ENCODE measurements at places on chromosomes 3 and 15. TPM values are rescaled to one million over a fixed set of nuclear protein-coding genes. Genes with fewer than 3 reads are reported as not detected.

DNA sequence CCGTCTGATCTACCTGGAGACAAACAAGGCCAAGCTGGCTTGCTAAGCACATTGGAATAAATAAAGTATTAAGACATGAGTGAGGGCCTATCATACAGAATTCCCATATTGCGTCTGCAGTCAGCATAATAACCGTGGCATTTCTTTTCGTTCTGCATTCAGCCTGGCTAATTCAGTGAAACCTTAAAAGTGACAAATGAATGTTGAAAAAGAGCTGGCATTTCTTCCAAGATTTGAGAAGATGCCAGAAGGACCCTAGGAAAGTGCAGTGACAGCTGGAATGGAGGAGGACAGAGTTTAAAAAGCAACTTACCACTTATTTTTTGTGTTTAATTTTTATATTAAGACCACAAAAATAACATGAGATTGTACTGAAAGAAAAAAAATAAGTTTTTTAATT, 67.1 kb downstream of the SUCLG2 start:
- DNase-seq: no peak

DNA sequence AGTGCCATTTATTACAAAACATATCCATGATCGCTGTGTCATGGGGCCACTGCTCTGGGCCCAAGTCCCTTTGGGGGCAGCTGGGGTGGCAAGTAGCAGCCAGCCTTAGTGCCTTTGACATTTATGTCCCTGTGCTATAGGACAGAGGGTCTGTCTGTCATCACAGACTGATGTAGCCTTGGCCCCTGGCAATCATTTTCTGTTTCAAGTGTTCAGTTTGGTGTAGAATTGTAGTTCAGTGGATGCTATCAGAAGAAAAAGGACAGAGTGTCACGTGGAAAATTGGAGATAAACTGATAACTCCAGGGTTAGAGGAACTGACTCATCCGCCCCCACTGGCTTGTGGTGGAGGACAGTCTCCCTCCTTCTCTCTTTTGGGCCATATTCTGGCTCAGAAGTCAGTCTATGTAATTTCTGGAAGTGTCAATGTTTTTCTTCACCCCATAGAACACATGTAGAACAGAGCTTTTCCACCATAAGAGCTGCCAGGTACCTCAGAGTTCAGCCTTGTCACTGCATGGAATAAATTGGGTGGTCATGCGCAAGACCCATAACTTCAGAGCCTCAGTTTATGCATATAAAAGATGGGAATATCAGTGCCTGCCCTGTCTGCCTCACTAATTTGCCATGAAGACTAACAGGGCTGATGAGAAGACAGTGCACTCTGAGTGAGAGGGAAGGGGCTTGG, 4.5 kb upstream of the MRPS22 start:
- no peak for DNase-seq

Gene MUSTN1
- 8.7 TPM for total RNA-seq

- DNase-seq: no peak
Measured at GRCh38 chr3:142857056-142857455, 31.8 kb downstream of the PCOLCE2 start.

Gene CRABP1
- not detected for total RNA-seq

DNA sequence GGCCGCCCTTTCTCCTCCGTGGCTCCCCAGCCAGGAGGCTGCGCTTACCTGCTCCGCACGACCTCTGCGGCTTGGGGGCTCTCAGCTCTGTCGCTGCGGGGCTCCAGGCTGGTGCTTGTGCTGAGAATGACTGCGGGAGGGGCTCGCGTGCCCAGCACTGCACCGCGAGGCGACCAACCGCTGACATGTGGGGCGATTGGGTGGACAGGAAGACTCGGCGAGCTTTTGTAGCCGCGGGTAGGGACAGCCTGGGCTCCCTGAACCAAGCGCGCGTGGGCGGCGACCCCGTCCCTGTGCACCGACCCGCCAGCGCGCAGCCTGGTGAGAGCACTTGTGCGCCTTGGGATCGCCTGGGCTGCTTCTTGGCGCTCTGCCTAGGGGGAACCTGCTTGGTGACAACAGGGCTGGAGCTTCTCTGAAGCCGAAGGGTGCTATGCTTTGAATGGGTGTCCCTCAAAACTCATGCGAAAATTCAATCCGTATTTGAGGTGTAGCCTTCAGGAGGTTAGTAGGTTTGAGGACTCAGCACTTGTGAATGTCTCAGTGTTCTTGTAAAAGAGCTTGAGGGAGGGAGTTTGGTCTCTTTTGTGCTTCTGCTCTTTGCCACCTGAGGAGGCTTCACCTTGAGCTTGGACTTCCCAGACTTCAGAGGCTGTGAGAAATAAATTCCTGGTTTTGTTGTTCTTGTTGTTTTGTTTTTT, 50.4 kb downstream of the IL12A start:
- no peak for DNase-seq

GRCh38 chr3:117955196-117955595, 1079.5 kb downstream of the IGSF11 start:
- DNase-seq: no peak

Gene MYH15
- total RNA-seq: not detected

DNA sequence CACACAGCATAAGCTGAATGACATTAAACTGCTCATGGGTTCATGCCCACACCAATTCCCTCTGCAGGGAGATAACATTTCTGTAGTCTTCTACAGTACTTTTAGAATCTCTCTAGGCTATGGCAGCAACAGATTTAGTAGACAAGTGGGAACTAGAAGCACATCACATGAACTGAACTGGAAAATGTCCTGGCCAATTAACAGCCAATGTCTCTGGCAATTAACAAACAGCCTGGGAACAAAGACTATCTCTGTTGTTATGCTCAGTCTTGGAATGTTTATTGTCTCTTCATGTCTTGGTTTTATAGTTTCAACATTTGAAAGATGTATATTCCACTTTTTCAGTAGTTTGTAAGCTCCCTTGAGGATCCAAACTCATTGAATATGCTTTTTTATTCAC, 523.2 kb upstream of the NAALADL2 start:
- DNase-seq: no peak

Gene CFAP100
- total RNA-seq: not detected

- no peak for DNase-seq
Measured at GRCh38 chr3:186502138-186502948, 41.8 kb downstream of the CRYGS start.

GRCh38 chr3:114144909-114145688, 33.8 kb downstream of the DRD3 start:
- DNase-seq: no peak

Gene ZNF660
- total RNA-seq: 16.3 TPM

DNA sequence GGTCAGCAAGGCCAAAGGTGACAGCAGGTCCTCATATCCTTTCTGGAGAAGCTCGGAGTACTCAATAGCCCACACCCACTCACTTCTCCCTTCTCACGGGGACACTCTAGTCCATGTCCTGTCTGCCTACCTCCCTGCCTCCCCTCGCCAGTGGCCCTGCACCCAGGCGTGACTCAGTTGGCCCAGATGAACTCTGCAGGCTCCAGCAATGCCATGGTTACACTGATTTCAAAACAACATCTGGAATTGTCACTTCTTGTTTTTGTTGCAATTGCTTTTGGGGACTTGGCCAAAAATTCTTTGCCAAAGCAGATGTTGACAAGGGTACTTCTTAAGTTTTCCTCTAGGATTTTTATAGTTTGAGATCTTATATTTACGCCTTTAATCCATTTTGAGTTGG, 13.0 kb downstream of the IL16 start:
- DNase-seq: no peak

Gene CACNA2D3
- 0.83 TPM for total RNA-seq

Gene PLOD2
- total RNA-seq: 30.0 TPM

GRCh38 chr3:98796334-98796733, 33.2 kb downstream of the ST3GAL6 start:
- DNase-seq: no peak

Gene FILIP1L
- total RNA-seq: 58.1 TPM

GRCh38 chr15:84714821-84715220, 1.1 kb downstream of the SEC11A start:
- DNase-seq: no peak

Gene MAP2K1
- total RNA-seq: 13.2 TPM

DNA sequence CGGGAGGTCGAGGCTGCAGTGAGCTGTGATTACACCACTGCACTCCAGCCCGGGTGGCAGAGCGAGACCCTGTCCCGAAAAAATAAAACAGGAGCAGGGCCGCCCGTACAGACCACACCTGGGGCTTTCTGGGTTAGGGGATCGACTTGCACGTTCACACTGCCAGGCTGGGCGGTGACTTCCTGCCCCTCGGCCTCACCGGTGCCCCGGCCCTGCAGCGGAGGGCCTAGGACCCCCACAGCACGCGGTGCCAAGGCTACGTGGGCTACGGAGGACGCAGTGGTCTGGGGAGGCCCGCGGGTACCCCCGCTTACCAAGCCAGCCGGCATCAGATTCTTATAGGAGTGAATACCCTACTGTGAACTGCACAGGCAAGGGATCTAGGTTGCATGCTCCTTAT, 11.6 kb upstream of the TTC14 start:
- no peak for DNase-seq

DNA sequence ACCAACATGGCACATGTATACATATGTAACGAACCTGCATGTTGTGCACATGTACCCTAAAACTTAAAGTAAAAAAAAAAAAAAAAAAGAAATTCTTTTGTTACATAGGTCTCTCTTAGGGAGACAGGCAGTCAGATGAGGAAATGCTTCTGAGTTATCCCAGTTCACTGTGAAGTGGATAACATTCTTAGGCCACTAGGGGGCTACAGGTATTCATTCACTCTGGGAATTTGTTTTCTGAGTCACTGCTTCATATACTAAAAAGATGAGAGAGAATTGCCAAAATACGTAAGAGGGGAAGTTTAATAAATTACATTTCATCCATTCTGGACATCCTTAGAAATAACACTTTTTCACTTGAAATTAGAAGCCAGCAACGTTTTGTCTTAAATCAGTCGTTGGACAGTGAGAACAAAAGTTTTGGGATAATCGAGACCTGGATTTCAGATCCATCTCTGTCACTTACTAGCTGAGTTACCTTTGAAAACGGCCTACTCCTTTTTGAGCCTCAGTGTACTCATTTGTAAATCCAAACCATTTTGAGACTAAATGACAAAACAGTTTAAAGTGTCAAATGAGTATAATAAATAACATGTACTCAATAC, 738.4 kb upstream of the ALCAM start:
- no peak for DNase-seq

- DNase-seq: no peak
Measured at GRCh38 chr3:194642769-194643168, 9.6 kb upstream of the TMEM44 start.

DNA sequence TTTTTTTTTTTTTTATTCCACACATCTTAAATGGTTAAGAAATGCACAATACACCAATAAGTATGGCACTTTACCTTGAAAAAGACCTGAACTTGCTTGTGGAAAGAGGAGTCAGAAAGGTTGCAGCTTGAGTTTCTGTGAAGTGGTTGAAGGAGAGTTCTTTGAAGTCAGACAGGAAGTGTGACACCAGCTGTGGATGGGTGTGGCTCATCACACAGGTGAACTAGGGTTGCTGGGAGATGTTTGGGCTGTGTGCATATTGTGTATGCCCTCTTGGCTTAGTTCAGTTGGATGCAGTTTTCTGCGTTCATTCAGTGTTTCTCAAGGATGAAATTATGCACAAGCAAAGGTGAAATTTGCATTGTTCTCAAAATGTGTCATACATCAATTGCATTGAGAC, 6.3 kb downstream of the AEN start:
- DNase-seq: no peak

- no peak for DNase-seq
Measured at GRCh38 chr3:138809500-138810256, 25.1 kb downstream of the PIK3CB start.

GRCh38 chr3:195815169-195815771, 3.5 kb upstream of the MUC4 start:
- DNase-seq: no peak

- DNase-seq: no peak
Measured at GRCh38 chr3:194034346-194035336, 101.3 kb upstream of the HES1 start.

- no peak for DNase-seq
Measured at GRCh38 chr3:31010491-31010890, 116.0 kb upstream of the GADL1 start.

Gene FEZF2
- not detected for total RNA-seq

Gene FBXL22
- total RNA-seq: 5.0 TPM

Gene XCR1
- not detected for total RNA-seq

- peak; percentile 59 for DNase-seq
Measured at GRCh38 chr15:95972041-95972553, 358.4 kb upstream of the NR2F2 start.

Gene GOLGA8K
- total RNA-seq: not detected

GRCh38 chr3:39121621-39122020, 14.1 kb downstream of the TTC21A start:
- no peak for DNase-seq

- DNase-seq: no peak
Measured at GRCh38 chr3:78690766-78691165, 1077.0 kb downstream of the ROBO1 start.

DNA sequence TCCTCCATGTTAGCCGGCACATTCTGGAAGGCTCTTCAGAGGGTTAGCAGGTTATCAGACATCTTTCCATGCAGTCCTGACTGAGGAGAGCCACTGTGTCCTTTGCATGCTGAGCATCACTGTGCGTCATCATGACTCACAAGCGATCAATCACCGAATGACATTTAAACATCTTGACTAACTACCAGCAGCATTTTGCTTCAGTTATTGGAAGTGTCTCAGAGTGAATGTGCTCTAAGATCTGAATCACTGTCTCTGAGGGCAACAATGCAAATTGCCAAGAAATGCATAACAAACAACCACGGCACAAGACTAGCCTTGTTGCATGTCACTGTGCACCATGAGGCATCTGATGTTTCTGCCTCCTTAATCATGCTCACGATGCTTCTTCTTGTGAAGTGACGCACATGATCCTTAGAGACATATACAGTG, 18.3 kb upstream of the ATP8B4 start:
- no peak for DNase-seq

DNA sequence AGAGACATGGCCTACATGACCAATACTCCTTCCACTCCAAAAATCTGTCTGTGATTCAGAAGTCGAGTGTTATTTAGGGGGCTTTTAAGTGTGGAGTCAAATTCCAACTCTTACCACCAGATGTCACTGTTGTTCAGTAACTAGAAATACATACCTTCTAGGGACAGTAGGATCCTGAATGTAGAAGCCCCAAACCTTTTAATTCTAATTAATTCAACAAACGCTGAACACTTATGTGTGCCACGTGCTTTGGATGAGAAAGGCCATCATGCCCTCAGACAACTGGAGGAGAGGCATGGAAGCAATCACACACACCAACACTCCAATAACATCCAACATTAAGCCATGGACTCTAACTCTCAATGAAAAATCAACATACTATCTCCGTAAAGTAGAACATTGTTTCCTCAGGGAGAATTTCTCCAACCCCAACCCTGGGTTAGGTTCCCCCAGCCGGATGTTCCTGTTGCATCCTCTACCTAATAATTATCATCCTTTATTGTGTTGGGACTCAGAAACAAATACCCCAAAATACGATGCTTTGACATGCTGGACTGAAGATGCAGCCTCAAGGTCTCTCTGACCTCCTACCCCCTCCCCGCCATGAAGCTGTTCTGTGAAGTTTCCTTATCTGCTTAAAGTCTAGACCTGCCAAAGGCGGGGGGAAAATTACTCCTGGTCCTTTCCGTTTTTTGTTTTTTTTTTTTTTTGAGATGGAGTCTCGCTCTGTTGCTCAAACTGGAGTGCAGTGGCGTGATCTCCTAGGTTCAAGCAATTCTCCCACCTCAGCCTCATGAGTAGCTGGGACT, 8.0 kb upstream of the CCDC13 start:
- no peak for DNase-seq

Gene NRG4
- not detected for total RNA-seq

- no peak for DNase-seq
Measured at GRCh38 chr15:35305031-35305550, 220.0 kb upstream of the NANOGP8 start.

GRCh38 chr3:172171396-172172075, 132.2 kb downstream of the FNDC3B start:
- no peak for DNase-seq

Gene SHF
- total RNA-seq: 1.5 TPM

GRCh38 chr3:112498914-112499711, at the start of gene BTLA:
Gene BTLA, minus strand, starts transcription at chr3:112499472. Its CDS starts 114 bp downstream, at chr3:112499358.
- DNase-seq: no peak
